ENCODE measurements at places on chromosomes 4 and X.

DNA sequence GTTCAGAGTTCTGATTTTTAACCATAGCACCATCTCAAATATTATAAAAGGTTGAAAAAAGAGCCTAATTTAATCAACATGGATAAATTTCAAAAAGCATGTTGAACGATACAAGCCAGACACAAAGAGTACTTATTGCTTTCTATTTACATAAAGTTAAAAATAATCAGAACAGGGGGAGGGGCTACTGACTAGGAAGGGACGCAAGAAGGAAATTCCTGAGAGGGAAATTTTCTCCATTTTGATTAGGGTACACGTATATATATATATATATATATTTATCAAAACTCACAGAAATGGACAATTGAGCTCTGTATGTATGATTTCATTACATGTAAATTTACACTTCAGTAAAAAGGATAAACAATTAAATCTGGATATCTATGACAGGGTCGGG is 482 bp upstream of the MBTPS2 start:
- no peak for DNase-seq

DNA sequence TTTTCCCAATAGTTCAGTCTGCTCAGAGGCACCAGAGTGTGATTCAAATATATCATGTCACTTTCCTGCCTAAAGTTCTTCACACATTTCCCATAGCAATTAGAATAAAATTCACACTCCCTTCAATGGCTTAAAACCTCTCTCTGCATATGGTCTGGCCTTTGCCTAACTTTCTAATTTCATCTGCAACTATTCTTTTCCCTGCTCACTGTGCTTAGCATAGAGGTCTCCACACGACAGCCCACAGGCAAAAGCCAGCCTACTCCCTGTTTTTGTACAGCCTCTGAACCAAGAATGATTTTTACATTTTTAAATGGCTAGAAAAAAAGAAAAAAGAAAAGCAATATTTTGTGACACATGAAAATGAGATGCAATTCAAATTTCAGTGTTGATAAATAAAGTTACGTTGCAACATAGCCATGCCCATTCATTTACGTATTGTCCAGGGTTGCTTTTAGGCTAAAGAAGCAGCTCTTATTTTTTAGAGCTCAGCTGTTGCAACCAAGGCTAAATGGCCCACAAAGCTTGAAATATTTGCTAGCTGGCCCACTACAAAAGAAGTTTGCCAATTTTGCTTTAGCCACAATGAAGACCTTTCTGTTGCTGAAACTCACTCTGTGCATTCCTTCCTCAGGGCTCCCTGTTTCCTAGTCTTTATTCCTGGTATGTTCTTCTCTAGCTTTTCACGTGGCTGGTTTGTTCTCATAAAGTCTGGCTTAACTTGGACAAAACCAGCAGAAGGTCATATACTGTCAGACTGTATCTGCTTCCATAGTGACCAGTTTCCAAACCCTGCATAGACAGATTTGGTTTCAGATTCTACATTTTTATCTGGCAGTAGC is 26.6 kb upstream of the IRF2 start:
- DNase-seq: no peak

DNA sequence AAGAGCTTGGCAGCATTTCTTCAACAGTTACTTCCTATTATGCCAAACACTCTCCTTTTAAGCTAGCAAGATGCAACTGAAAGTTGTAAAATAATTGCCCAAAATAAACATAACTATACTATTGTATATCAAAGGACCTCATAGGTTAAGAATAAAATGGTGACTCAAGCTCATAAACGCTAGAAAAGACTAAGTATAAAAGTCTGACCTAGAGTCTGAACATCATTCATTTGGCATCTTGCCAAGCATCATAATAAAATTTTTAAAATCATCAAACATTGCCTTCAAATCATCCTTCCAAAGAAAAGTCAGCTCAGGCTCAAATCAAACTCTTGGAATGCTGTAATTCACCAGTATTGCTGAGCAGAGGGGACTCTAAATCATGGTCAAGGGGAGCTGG is 281.2 kb downstream of the QDPR start:
- no peak for DNase-seq

GRCh38 chr4:107896158-107896645 is 35.1 kb upstream of the CYP2U1 start:
- DNase-seq: peak; percentile 96

DNA sequence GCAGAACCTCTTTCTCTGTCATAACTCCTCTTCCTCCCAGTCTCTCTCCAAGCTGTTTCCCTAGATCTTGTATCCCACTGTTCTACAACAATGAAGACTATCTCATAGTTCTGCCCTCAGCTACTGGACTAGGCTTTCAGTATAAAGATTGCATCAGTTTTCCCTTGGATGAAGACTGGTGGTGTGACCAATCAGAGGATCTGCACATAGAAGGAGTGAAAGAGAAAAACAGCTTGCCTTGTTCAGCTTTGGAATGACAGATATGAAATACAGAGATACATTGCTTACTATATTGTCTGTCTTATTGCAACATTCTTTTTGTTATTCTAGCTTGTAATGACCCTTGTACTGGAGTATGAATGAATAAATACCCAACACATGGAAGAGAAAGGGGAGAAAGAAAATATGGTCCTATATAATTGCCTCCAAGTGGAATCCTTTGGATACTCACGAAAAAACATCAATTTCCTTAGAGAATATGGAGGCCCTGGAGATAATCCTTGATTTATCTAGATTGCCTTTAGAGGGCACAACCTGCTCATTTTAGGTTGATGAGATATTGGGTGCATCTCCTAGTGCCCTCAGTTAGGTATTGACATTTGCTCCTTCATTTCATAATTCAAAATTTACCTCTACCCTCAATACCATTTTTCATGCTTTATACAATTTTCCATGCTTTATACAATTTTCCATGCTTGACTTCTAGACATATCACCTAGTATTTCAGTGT is 395.8 kb downstream of the NAF1 start:
- no peak for DNase-seq

GRCh38 chr4:2931512-2932301 is 31.5 kb downstream of the NOP14 start:
- no peak for DNase-seq

- no peak for DNase-seq
Measured at GRCh38 chr4:139589336-139590018, 33.5 kb upstream of the SETD7 start.

DNA sequence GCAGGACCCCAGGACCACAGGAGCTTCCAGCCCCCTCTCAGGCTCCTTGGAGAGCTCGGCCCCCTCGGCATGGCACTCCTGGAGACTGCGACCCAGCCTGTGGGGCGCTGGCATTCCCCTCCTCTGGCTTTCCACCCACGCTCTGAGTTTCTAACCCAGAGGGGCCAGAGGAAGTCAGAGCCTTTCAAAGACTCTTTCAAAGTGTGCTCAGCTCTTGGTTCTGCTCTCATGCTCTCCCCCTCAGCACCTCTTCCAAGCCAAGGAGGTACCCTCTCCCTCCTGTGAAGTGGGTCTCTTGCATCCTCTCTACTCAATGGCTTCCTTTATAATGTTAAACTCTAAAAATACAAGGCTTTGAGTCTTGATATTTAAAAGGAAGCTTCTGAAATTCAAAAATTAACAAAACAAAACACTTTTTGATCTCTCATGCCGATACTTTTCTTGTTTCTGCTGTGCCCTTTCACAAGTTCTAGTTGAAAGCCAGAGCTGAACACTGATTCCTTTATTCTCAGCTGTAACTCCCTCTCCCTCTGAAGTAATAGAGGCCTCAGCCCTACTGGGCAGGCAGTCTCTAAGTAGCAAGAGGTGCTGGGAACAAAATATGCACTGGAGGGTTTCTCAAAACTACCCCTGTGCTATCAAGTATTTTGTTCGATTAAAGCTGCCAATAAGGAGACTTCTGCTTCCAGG is 82.8 kb downstream of the NAT8L start:
- no peak for DNase-seq

DNA sequence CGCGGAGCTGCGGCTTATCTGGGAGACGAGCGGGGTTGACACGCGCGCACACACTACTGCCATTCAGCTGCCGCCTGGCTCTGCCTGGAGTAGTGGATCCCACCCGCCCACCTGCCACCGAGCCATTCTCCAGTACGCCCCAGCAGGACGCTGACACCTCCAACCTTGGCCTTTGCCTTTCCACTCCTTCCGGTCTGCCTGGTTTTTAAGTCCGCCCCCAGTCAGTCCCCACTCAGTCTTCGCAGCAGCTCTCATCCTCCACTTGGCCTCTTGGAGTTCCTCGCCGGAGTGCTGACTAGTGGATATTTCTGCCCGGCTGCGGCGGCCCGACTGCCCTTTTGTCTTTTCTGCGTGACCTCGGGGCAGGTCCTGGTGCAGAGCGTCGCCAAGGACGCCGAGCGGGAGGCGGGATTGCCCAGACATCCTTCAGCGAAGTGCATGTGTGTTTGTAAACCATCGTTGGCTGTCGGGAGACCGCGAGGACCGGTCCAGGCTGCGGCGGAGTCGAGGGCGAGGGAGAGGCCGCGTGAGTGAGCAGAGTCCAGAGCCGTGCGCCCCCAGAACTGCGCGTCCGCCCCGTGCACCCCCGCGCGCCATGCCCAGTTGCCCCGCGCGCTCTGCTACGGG is 1.1 kb downstream of the SLIT2 start:
- DNase-seq: no peak

DNA sequence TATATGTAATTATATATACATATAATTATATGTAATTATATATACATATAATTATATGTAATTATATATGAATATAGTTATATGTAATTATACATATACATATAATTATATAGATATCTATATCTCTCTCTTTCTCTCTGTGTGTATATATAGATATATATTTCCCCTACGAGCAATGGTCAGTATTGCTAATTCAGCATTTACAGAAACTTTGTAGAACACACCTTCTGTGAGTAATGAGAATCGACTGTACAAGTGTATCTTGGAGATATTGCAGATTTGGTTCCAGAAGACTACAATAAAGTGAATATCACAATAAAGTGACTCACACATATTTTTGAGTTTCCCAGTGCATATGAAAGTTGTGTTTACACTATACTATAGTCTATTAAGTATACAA is 33.7 kb downstream of the GALNTL6 start:
- no peak for DNase-seq

GRCh38 chr4:68383115-68383514 is 33.2 kb upstream of the YTHDC1 start:
- DNase-seq: no peak

GRCh38 chr4:119832776-119833175 is 204.2 kb upstream of the PDE5A start:
- DNase-seq: no peak

DNA sequence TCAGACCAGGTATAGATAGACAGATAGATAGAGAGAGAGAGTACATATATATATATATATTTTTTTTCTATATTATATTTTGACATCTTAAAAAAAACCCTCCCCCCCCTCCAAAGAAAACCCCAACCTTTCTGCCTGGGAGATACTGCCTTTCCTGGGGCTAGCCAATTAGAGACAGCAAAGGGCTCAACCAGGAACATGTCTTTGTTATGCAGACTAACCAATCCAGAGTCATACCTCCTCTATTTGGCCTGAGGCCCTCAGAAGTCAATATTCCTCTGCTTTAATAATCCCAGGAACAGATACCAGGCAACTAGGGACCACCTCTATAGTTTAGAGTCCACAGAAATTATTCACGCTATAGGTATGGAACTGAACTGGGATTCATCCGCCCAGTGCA is 135.6 kb upstream of the MAD2L1 start:
- DNase-seq: no peak

DNA sequence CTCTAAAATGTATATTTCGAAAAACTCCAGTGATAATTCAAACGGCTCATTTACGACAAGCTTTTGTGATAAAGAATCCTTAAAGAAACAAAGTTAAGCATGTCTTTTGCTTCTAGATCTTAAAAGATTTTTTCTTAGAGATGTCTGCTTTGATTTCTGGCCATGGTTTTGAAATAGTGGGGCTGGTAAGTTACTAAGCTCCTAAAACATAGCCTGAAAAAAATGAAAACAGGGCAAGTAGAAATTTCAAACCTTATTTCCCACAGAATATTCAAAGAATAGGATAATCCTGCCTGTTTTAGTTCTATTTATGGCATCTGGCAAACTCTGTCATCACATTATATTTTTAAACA is 318.3 kb downstream of the ARHGAP24 start:
- DNase-seq: no peak

DNA sequence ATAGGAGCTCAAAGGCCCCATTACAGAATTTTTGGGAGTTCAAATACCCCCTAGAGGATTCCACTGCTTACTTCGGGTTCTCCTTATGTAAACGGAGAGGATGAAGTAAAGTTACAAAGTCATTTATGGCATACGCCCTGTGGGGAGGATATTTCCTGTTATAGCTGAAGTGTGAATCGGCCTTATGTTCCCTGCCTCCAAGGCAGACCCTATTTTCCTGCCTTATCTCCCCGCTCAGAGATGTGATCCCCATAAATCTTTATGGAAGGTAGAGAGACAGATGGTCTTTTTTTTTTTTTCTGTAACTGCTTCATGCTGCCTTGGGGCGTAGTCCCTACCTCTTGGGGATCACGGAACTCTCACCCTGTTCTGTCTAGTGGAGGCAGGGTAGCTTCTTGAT is 56.0 kb upstream of the DHX15 start:
- no peak for DNase-seq

- peak; percentile 10 for DNase-seq
Measured at GRCh38 chr4:19700992-19701391, 550.7 kb upstream of the SLIT2 start.

DNA sequence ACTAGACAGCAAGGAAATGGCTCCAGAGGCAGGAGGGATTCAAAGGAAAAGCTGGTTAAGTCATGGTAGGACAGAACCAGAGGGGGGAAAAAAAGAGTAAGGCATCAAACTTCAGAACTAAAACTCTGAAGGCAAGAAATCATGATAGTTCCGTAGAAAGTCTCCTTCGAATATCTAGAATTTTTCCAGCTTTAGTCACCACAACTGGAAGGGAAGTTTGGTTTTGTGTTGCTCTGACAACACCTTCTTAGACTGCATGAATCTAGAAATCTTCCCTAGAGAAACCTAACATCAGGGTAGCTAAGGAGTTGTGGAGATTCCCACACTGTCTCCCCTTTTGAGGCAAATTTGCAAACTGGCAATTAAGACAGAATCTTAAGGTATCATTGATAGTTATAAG is 33.7 kb downstream of the AMMECR1 start:
- DNase-seq: peak; percentile 47

GRCh38 chr4:45079616-45080015 is 353.3 kb upstream of the GNPDA2 start:
- DNase-seq: no peak

- DNase-seq: no peak
Measured at GRCh38 chr4:70619288-70619687, 9.3 kb upstream of the ENAM start.

- no peak for DNase-seq
Measured at GRCh38 chrX:48890934-48891401, 6.6 kb downstream of the TIMM17B start.

GRCh38 chr4:10667701-10668326 is 16.8 kb downstream of the CLNK start:
- no peak for DNase-seq

GRCh38 chr4:145061318-145061920 is 36.6 kb downstream of the ANAPC10 start:
- DNase-seq: no peak

Measured in skeletal muscle cell (primary cell).